ENCODE measurements at places on chromosomes 2 and 18.

GRCh38 chr18:48622911-48623431, 84.1 kb downstream of the CTIF start:
- DNase-seq: no peak

DNA sequence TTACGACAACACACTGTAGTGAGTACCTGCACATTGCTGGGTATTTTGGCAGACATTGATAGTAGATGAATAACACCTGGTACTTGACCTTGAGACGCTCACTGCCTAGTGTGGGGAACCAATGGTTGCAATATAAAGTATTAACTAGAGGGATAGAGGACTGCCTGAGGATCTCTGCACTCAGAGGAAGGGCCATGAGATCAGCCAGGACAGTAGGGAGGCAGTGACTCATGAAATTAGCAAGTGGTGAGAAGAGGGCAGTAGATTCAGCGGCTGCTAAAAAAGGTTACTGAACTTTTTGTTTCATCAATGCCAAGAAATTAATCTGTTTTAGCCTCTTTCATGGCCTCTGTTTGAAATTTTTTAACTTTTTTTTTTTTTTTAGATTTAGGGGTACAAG, 250.8 kb upstream of the TCF4 start:
- DNase-seq: no peak

GRCh38 chr2:96665083-96665569, 22.6 kb downstream of the FER1L5 start:
- DNase-seq: no peak

- DNase-seq: no peak
Observed at GRCh38 chr18:73638709-73639108, 508.9 kb downstream of the FBXO15 start.

DNA sequence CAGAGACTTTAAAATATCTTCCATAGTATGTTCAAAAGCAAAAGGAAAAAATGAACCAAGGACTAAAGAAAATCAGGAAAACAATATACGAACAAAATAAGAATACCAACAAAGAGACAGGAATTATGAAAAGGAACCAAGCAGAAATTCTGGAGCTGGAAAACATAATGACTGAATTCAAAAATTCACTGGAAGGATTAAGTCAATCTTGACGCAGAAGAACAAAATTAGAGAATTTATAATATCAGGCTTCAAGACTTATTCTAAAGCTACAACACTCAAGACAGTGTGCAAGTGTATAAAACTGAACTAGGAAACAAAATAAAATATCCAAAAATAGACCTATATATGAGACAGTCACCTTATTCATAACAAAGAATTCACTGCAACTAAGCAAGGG, 56.9 kb upstream of the GYPC start:
- no peak for DNase-seq

DNA sequence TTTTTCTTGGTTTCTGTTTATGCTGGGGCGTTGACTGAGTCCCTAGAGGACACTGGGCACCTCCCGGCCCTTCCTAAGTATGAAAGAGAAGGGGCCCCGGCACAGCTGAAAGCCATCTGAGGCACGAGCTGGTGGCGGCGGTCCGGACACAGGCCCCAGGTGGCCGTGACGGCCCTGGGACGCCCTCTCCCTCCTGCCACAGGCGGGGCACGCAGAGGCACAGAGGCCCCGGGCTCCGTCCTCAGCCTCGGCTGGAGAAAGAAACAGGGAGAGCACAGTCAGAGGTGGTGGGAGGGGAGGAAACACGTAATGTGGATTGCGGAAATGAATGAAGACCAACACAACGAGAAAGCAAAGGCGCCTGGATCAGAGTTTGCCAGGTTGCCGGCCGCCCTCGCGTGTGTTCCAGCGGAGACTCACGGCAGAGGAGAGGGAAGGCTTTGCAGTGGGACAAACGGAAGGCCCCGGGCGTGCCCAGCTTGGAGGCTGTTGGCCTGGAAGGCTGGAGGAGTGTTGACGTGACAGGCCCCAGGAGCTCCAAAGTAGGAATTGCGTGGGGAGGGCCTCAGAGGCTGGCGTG, 119.1 kb downstream of the PTGR3 start:
- DNase-seq: no peak

DNA sequence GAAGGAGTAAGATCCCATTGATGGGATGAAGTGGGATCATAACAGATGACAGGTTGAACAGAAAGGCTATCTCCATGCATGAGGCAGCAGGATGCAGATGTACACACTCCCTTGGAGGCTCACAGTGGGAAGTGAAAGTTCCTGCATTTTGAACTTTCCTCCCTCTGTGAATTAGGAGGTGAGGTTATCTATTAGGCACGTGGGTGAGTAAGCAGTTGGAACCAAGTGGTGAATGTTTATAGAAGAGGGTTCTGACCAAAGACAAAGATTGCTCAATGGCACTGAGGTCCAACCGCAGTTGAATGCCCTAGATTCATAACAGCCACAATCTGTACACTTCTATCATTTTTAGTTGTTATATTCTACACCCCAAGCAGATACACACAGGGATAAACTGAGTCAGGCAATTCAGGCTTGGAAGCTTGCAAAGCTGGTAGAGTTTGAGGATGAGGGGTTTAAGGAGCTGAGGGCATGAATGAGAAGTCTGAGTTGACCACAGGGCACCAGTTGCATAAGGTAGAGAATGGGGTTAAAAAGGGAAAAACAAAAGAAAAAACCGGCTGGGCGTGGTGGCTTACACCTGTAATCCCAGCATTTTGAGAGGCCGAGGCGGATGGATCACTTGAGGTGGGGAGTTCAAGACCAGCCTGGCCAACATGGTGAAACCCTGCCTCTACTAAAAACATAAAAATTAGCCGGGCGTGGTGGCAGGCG, 7.1 kb upstream of the KCMF1 start:
- DNase-seq: no peak

DNA sequence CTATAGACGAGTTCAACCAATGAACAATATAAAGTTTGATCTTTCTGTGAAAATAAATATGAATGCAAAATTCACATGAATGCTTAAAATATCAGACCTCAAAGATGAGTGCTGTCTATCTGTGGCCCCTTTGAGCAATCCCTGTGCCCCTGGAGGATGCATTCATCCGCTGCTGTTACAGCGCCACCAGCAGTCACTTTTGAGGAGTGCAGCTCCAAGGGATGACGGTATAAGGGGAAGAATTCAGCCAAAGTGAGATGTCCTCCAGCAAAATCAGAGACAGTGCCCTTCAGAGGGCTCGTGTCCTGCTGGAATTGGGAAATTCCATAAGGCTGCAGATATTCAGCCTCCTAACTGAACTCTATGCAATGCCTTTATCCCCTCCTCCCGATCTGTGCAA, 12.0 kb upstream of the CHRNA1 start:
- DNase-seq: no peak

DNA sequence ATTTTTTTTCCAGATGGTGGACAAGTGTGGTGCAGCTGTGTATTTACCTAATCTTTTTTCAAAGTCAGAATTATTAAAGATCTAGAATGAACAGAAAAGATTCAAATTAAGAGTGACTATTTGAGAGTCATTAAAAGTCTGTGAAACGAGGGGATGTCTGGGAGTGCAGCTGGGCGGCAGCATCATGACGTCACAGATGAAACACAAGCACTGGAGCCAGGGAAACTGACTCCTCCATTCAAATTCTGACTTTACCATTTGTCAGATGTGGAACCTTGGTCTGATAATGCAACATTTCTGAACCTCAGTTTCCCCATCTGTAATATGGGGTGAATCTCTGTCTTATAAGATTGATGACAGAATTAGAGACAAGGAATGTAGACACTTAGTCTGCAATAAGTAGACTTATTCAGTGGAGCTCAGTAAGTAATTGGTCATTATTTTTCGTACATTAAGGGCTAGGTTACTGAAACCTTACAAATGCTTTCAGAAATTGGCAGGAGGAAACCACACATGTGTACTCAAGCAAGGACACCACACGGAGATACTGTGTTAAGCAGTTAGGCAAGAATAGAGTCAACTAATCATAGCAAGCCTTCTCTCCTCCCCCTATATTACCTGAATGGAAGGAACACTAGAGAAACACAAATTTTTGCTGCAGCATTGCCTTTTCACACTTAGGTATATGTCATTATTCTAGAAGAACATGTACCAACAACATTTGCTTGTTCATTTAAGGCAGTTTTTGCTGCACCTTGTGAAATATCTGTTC, 27.8 kb upstream of the CXXC1 start:
- no peak for DNase-seq

DNA sequence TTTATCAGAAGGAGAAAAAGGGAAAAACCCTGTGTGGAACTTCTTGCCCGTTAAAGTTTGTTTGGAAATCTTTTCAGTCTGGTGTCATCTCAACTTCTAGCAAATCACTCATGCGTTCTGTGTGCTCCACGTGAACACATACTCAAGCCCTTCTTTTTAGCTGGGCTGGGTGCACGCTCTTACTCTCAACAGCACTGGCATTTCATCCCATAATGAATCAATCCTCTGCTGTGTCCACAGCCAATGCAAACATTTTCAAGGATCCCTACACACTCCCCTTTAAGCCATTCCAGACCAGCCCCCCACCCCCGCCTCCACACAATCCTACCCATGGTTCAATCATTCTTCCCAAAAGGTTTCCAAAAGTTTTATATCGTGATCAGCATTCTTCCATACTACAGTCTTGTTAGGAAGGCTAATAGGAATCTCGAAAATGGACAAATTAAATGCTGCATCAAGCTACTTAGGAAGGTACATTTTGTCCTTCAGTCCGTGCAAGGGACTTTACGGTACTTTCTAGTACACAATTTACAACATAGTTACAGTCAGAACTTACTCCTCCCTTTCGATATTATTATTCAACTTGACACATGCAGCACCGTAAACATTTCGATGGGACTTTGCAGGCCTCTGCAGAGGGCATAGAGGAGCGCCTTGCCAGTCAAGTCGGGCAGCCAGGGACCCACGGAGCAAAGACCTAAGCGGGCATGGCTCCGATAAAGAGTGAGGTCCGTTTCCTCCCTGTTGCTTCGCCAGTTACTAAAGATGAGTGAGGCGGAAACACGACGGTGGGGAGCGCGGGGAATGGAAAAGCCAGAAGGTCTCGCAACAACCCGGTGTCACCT, 1.4 kb downstream of the PTGR3 start:
- DNase-seq: no peak

- no peak for DNase-seq
Observed at GRCh38 chr2:141641462-141641861, 489.4 kb downstream of the LRP1B start.

DNA sequence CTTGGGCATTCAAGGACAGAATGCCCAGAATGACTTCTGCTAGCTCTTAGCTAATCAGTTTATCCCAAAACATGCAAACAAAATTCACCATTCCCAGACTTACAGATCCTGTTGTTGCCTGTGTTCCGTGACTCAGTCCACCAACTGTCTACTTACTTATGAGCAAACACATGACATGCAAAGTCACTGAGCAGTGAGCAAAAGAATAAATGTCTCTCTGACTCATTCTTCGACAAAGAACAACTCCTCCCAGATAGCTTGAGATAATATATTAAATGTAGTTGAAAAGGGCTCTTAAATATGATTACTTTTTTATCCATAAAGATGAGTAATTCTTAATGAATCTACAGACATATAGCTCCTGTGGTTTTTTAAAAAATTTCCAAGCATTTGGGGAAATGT, 9.0 kb upstream of the CREG2 start:
- DNase-seq: no peak

DNA sequence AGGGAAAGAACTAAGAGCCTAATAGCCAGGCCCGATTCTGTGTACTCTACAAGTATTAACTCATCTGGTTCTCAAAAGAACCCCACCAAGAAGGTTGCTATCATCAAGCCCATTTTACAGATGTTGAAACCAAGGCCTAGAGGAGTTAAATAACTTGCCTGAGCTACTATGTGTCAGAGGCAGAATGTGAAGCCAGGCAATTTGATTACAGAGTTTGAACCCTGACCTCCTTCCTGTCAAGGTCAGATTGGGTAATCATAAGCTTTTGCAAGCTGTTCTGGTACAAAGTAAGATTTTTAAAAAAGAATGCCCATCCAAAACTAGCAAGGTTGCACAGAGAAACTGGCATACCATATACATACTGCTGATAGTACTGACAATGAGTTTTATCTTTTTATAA, 227.1 kb downstream of the HAUS1 start:
- DNase-seq: no peak

DNA sequence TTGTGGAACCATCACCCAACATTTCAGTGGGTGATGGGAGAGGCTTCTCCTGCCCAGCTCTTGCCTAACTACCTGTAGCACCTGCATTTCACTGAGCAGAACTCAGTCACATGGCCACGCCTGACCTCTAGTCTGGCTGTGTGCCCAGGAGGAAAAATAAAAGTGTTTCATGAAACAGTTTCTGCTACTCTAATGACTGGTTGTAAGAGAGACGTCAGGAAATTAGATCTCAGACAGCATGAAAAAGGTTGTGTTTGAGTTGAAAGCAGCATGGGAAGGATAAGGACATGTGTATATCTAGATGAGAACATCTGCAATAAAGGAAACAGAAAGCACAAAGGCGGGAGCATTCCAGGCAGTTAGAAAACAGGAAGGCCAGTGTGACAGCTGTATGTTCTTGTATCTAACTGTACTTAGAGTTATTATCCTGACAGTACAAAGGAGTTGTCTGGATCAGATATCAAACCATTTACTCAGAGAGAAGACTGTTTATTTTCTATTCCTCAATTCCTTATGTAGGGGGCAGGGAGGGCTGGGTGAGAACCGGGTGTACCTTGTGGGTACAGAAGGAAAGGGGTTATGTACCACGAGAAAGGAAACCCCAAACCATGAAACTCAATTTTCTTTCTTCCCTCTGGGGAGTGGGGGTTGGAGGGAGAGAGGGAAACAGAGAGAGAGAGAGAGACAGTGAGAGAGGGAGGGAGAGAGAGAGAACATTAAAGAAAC, 307.4 kb upstream of the VWC2L start:
- no peak for DNase-seq

- DNase-seq: no peak
Observed at GRCh38 chr2:189444322-189444721, 3.0 kb downstream of the WDR75 start.

DNA sequence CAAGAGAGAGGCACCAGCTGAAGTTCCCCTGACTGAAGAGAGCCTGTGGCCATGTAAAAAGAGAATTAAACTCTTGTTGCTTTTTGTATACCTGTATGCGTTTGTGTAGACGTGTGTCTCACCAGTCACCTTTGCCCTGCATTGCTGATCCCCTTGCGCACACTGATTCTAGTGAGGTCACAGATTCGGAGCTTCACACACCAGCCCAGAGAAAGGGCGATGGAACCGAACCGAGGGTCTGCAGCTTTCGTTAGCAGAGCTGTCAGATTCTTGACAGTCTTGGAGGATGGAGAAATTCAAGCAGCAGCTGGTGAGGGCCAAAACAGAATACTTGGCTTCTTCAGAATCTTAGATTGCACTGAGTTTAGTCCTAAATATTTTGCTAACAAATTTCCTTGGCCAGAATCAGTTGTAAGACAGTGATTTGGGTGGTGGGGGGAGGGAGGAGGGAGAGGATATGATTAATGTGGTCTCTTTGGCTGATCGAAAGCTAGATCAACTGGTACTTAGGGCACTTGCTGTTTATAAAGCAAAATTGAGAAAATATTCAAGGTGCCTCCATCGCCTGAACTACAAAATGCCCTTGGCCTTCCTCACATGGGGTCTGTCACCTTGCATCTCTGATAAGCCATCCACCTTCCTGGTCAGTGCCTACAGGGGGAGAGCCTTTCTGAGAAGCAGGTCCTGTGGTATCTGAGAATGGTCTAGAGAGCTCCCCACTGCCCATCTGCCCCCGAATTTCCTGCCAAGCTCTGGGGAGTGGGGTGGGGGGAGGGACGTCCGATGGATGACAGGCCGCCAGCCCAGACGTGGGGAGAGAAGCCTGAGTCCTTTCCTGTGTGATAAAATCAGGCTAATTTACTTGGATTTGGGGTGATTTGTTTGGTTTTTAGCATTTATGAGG, 123.5 kb downstream of the CABLES1 start:
- DNase-seq: no peak

- no peak for DNase-seq
Observed at GRCh38 chr2:95271381-95271971, 2.8 kb upstream of the PROM2 start.

Measured in stimulated activated CD4-positive, alpha-beta T cell treated with anti-CD3 and anti-CD28 coated beads, Interleukin-15, amount 100 ng/mL, for 48 hours (primary cell).